CD4-positive, alpha-beta T cell treated with Interleukin-17A for 1 hour (primary cell): ENCODE measurements at places on chromosomes 1 and 21.

GRCh38 chr1:31111290-31111951 lies 45.9 kb upstream of the PUM1 start:
- DNase-seq, result no peak

- DNase-seq, result no peak
Measured at GRCh38 chr1:24878045-24878444, 52.0 kb downstream of the RUNX3 start.

DNA sequence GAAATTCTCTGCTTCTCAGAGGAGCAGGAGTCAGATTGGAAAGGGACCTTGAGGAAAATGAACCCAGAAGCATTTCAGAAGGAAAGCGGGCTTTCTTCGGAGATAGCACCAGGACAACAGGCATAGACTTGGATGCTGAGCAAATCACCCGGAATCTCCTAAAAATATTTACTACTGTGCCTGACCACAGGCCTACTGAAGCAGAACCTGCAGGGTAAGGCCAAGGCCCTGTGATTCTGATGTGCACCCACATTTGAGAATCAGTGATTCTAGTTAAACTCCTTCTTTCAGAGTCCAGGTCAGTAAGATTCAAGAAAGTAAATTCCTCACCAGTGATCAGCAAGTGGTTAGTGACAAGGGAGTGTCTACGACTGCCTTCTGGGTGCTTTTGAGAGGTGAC lies 307.3 kb upstream of the DUSP10 start:
- no peak for DNase-seq

DNA sequence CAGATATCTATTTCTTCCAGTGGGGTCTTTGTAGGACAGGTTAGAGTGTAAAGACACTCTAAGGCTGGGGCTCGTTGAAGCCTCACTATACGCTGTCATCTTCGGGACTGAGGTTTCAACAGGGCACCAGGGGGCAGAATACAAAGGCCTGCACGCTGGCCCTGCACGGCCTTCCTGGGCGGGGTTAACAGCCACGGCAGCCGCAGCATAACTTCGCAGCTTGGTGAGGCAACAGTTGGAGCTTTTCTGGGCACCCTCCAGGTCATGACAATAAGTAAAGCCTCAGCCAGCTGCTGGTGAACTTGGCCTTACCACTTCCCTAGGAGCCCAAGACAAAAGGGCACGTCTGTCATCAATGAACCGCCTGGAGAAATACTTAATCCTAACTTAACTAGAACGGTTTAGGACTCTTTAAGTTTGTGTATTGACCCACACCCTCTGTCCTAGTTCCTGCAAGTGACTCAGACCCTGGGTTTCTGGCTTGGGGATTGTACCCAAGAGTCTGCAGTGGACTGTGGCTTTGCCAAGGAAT lies 2.3 kb upstream of the RUNX1 start:
- peak; percentile 89 for DNase-seq

- DNase-seq, result no peak
Measured at GRCh38 chr1:29689372-29690030, 453.2 kb downstream of the PTPRU start.

DNA sequence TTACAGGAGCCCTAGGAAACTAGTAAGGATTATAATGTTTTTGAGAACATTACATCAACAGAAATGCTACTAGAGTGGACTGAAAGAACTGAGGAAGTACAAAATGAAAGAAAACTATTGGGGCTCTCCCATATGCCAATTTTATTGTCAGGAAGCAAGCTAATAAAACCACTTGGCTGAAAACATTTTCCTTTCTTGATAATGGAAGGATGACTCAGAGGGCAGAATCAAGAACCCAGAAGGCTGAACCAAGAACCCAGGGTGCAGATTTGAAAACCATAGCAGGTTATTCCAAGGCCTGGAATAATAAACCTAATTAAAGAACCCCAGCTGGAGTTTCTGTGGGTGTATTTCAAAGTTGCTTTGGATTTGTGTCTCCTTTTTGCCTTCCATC lies 70.7 kb downstream of the RPE65 start:
- no peak for DNase-seq

- no peak for DNase-seq
Measured at GRCh38 chr1:5748286-5749225, 243.7 kb downstream of the NPHP4 start.

DNA sequence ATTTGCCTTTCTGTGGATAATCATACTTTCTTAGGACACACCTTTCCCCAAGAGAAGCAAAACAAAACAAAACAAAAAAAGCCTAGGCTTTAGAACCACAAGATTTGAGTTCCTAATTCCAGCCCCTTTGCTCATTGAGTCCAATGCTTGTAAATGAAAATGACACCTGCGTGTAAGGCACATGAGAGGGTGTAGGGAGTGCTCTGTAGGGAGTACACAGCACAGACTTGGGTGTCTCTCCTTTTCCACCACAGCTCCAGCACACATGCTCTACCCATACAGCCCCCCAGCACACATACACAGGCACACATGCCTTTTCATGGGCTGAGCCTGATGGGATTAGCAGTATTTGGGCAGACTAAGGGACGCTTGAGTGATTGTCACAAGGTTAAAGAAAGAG lies 9.2 kb upstream of the NGF start:
- DNase-seq, result no peak

GRCh38 chr21:42669041-42669440 lies 15.6 kb downstream of the PDE9A start:
- no peak for DNase-seq

GRCh38 chr1:83691953-83692500 lies 306.9 kb downstream of the TTLL7 start:
- DNase-seq, result no peak

DNA sequence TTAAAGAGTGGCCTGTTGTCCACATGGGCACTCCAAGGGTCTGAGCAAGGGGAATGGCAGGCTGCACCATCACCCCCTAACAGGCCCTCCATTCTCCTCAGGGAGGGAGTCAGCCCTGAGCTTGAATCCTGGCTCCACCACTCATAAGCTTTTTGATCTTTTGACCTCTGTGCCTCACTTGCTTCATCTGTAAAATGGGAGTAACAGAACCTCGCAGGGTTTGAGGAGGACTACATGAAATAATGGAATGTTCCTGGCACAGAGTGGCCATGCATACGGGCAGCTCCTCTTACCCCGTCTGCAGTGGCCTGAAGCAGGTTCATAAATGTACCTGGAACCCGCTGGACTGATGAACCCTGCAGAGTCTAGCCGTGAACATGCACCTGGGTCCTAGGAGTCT lies 2.1 kb upstream of the XKR8 start:
- DNase-seq, result no peak

DNA sequence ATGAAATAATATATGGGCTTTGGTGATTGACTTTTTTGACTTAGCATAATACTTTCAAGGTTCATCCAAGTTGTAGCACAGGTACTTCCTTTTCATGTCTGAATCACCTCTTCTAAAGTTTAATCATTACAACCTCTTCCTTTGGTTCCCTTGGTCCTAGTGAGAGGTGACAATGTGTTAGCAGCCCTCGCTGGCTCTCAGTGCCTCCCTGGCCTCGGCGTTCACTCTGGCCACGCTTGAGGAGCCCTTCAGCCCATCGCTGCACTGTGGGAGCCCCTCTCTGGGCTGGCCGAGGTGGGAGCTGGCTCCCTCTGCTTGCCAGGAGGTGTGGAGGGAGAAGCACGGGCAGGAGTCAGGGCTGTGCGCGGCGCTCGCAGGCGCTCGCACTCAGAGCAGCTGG lies 13.0 kb upstream of the RCAN3 start:
- no peak for DNase-seq

- no peak for DNase-seq
Measured at GRCh38 chr1:8170059-8170835, 144.1 kb upstream of the ERRFI1 start.

DNA sequence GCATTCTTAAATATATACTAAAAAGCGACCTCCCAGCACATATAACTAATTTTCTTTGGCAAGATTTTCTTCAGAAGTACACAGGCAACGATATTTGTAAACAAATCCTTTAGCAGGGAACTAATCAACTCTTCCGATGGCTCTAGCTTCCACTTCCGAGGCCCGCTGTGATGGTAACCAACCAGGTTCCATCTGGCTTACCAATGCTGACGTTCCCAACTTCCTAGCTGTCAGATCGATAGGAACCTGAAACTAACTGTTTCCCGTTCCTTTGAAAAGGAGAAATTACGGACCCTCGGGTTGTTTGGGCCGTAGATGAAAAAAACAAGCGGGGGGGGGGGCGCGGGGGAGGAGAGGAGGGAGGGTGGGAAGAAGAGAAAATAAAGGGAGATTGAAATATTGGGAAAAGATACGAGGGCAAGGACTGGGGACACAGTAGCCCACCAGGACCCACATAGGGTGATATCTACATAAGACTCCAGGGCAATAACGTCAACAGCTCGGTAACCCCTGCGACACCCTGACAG lies 513 bp downstream of the GTF2B start:
- DNase-seq, result peak; percentile 51

DNA sequence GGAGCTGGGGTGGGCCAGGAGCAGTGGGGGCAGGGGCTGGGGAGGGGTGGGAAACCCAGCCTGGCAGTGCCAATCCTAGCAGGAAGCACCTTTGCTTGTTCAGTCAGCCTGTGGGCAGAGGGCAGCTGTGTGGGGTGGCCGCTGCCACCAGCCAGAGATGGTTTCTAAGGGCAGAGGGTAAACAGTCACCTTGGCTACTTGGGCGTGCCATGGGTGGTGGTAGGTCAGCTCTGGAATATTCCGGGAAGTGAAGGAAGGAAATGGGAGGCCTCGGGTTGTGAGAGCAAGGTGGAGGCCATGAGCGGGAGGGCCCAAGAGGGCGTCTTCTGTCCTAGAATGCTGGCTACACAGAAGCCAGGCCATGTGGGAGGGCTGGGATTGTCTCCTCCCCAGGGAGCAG lies 20.7 kb upstream of the WNT4 start:
- no peak for DNase-seq

GRCh38 chr1:90713741-90714509 lies 3.2 kb downstream of the BARHL2 start:
- no peak for DNase-seq

GRCh38 chr21:43825936-43826622 lies 36.7 kb downstream of the RRP1 start:
- no peak for DNase-seq

DNA sequence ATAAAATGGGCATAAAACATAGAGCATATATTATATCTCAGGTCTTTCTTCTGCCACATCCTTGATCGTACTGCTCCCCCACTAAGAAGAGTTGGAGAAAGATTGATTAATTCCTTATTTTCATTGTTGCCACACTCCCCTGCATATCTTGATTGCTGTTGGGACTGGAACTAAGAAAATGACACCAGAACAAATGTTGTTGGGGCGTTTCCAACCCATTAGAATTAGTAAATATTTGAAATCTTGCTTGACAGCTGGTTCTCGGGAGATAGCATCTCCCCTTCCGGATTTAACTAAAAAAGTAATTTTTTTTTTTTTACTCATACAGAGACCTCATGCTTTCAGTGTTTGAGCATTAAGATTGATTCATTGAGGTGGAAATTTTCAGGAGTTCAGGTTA lies 493.0 kb upstream of the PLXNA2 start:
- no peak for DNase-seq

- no peak for DNase-seq
Measured at GRCh38 chr1:232705815-232706575, 76.1 kb upstream of the SIPA1L2 start.

- DNase-seq, result no peak
Measured at GRCh38 chr1:119779869-119780356, 11.2 kb upstream of the HMGCS2 start.

GRCh38 chr1:198174297-198174696 lies 17.5 kb downstream of the NEK7 start:
- DNase-seq, result peak; percentile 41

GRCh38 chr21:17466166-17466565 lies 46.7 kb upstream of the CXADR start:
- no peak for DNase-seq

- no peak for DNase-seq
Measured at GRCh38 chr1:203361945-203362719, 11.2 kb upstream of the FMOD start.

DNA sequence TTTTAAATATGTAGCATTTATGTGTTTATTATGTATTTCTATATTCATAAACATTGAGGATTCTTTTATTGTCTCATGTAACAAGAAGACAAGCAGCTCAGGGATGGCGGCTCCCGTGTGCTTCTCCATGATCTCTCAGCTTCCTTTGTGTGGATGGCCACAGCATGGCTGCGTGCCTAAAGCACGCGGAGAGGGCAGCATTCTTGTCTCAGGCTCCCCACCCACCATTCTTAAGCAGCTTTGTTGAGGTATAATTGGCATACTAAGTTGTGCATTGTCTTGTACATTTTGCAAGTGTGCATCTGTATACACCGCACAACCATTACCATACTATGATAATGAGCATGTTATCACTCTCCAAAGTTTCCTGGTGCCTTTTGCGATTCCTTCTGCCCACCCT lies 81.6 kb downstream of the CAMTA1 start:
- no peak for DNase-seq

DNA sequence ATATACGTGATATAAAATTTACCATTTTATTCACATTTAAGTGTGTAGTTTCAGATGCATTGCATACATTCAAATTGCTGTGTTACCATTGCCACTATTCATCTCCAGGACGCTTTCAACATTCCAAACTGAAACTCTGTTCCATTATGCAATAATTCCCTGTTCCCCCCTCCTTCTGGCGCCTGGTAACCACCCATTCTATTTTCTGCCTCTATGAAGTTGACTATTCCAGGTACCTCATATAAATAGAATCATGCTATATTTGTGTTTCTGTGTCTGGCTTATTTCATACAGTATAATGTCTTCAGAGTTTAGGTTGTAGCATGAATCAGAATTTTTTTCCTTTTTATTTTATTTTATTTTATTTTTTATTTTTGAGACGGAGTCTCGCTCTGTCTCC lies 41.7 kb downstream of the SLC22A15 start:
- no peak for DNase-seq

GRCh38 chr1:241417258-241417657 lies 60.3 kb upstream of the RGS7 start:
- DNase-seq, result no peak

- no peak for DNase-seq
Measured at GRCh38 chr1:67191668-67192520, 25.6 kb downstream of the IL23R start.

GRCh38 chr1:97919585-97920261 lies 1.1 kb downstream of the DPYD start:
- DNase-seq, result peak; percentile 23

GRCh38 chr1:36829961-36830360 lies 204.4 kb downstream of the GRIK3 start:
- no peak for DNase-seq

GRCh38 chr1:245805532-245805931 lies 650.7 kb downstream of the KIF26B start:
- DNase-seq, result no peak

GRCh38 chr1:24413350-24414163 lies at the start of gene STPG1:
Gene STPG1, minus strand, starts transcription at chr1:24413782. Its CDS starts 12,394 bp downstream, at chr1:24401388.
- DNase-seq, result peak; percentile 93
